ENCODE measurements at places on chromosomes 13 and 19.

GRCh38 chr13:50141375-50141975 lies 126.2 kb downstream of the KCNRG start:
- peak; percentile 89 for DNase-seq

DNA sequence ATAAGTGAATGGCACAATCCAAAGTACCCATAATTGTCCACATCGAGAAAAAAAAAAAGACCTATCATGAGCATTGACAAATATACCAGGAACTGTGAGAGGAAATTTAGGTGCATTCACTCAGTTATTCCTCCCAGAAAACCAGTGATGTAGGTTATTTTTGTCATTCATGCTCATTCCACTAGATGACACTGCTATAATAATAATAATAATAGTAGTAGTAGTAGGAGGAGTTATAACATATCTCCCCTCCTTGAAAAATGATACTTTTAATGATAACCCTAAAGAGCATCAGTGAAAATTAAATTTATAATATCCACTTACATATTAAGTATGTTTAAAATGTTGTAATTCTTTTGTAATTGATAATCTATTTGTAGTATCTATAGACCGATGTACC lies 463.9 kb upstream of the MIR17HG start:
- DNase-seq = no peak

- DNase-seq = no peak
Observed at GRCh38 chr19:45895519-45895972, 6.9 kb downstream of the MYPOP start.

DNA sequence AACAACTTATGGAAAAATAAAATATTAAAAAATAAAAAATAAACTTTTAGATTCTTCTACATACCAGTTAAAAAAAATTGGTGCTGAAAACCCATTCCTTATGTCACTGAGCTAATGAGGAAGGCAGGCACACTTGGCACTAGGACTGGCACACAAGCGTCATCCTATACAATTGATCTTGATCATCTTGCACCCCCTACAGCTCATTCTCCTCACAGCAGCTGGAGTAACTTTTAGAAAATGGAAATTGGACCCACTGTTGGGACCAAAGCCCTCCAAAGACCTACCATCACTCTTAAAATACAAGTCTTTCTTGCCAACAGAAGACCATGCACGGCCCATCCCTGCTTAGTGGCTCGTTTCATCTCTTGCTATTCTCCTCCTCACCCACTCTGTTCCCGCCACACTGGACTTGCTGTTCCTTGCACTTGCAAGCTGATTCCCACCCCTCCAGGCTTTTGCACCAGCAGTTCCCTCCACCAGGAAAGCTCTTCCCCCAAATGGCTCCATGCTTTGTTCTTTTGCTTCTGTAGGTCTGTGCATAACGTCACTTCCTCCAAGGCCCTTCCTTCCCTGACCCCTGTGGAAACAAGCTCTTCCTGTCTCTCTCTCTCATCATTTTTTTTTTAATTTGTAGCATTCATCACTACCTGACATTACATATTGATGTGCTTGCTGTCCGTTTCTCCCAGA lies 11.6 kb downstream of the CTU1 start:
- no peak for DNase-seq

DNA sequence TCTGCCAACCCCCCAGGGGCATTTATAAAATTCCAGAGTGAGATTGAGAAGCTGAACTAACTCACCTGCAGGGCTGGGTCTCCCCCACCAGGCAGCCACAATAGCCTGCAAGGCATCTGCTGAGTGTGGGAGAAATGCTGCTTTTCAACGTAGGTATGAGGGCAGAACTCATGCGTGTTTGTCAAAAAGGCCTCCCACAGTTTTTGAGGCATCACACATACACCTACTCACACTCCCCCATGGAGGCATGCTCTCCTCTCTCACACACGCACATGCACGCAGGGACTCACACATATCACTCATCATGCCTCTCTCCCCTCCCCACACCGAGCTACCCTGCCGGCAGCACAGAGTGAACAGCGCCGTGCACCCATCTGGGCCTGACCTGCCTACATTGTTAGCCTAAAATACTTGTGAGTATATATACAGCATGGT lies 390.5 kb downstream of the FGF9 start:
- DNase-seq = no peak

GRCh38 chr13:31946091-31946770 lies 85.3 kb upstream of the FRY start:
- DNase-seq = no peak

- DNase-seq = no peak
Observed at GRCh38 chr13:35293579-35294226, 182.8 kb downstream of the MAB21L1 start.

DNA sequence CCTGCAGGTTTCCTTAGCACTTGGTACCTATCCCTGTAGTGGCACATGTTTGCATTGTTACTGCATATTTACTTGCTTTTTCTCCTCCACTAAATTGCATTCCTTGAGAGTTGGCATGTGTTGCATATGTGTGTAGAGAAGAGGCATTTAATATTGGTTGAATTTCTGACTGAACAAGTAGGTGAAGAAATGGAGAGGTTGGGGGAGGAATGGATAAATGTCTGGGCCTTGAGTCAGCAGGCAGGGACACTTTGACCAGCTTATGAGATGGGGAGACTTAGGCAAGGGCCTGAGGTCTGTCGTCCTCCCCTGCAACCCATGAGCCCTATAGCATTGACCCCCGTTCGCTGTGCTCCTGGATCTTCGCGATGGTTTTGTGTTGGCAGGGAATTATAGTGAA lies 2.0 kb upstream of the GPR18 start:
- no peak for DNase-seq

DNA sequence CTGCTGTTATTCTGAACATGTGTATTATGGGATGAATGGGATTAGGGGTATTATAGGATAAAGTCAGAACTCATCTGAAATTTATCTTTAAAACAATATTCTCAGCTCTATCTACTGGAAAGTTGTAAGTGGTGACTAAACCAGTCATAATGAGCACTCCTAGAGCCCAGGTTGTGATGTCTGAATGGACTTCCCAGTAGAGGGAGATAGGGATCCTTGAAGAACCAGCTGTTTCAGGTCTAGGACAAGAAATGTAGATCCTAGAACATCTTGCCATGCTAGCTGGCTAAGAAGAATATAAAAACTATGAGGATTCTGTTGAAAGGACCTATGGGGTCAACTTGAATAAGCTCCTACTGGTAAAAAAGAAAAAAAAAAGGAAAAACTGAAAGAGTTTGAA lies 310.8 kb downstream of the SLC7A1 start:
- DNase-seq = no peak

DNA sequence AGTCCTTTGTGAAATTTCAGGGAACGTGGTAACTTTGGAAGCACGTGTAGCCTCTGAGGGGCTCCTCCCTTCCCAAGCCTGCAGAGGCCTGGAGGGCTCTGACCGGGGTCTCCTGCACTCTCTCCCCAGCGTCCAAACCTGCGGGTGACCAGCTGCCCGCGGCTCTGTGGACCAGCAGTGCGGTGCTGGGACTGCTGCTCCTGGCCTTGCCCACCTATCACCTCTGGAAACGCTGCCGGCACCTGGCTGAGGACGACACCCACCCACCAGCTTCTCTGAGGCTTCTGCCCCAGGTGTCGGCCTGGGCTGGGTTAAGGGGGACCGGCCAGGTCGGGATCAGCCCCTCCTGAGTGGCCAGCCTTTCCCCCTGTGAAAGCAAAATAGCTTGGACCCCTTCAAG lies 2.7 kb upstream of the TPGS1 start:
- DNase-seq = no peak

- no peak for DNase-seq
Observed at GRCh38 chr13:110638257-110638656, 22.9 kb downstream of the NAXD start.

DNA sequence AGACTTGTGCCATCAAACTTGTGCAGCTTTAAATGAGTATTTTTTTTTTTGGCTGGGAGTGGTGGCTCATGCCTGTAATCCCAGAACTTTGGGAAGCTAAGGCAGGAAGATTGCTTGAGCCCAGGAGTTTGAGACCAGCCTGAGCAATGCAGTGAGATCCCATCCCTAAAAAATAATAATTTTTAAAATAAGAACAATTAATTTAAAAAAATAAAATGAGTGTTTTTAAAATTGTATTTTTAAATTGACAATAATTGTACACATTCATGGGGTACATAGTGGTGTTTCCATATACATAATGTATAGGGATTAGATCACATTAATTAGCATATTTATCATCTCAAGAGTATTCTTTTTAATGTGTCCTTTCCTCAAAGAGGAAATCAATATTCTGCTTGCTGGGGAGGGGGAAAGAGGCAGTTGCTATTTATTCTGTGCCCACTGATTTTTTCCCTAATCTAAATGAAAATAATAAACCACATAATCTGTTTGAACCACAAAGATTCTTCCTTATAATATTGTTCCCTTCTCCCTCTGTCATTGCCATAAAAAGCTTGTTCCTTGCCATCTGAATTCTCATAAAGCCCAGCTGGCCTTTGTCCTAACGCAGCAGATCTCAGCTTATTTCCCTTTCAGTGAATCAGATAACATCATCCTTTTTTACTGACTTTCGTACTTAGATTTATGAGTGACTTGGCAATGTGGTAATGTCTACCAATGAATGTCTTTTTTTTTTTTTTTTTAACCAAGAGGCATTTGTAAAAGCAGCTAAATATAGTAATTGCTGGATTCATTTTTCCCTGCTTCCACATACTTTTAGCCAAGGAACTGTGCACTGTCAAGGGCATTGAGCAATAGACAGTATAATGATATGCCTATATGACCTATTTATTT lies 81.8 kb upstream of the RUBCNL start:
- DNase-seq = peak; percentile 26

DNA sequence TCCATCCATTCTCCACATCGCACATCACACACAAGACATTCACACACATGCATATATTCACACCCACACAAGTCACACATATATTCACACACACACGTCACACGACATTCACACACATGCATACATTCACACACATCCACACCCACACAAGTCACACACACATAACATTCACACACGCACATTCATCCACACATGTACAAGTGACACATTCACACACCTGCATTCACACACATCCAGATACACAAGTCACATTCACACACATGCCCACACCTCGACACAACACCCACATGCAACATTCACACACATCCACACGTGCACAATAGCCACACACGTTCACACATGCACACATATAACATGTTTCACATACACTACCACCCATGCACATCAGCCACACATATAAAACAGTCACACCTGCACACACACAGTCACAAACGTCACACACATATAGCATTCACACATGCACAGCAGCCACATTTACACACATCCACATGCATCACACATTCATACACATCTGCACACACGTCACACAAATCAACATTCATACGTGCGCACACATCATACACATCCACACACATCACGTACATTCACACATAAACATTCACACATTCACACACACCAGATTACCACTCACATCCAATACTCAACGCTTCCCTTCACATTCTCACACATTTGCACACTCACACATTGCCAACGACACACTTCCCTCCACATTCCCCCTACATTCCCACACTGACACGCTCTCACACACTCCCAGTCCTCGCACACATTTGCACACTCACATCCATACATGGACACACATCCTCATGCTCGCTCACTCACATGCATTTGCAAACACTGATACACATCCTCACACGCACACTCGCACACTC lies 41.0 kb downstream of the ANKRD10 start:
- no peak for DNase-seq

DNA sequence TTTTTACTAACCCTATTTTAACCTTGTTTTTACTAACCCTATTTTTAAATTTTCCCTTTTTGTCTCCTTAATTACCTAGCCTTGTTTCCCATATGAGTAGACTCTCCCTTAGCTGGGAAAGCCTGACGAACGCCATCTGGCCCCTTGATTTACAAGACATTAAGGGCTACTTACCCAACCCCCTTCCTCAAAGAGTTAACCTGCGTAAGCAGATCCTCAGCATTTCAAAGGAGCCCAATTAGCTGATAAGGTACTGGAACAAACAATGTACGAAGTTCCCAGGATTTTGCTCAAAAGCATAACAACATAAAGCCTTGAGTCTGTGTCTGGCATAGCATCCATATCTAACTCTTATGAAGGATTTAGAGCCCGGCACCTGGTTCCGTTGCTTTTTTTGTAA lies 4.7 kb upstream of the MVB12A start:
- DNase-seq = no peak

DNA sequence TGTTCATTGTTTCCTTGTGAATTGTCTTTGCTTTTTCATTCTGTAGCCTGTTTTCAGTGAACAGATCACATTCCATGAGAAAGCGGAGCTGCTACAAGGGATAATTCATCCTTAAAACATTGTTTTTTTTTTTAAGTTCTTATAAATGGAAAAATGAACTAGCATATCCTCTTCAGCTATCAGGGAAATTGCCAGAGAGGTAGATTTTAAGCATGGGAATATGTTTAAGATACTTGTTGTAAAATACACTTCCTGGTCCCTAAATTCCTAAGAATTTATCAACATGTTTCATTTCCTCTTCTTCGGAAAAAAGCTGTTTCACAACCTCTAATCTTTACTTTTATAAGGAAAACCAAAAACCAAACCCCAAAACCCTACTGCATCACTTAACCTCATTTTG lies 238.0 kb downstream of the POSTN start:
- no peak for DNase-seq

- peak; percentile 25 for DNase-seq
Observed at GRCh38 chr13:48874165-48874564, 101.5 kb upstream of the FNDC3A start.

GRCh38 chr19:51873097-51873496 lies 14.7 kb downstream of the ZNF577 start:
- no peak for DNase-seq

DNA sequence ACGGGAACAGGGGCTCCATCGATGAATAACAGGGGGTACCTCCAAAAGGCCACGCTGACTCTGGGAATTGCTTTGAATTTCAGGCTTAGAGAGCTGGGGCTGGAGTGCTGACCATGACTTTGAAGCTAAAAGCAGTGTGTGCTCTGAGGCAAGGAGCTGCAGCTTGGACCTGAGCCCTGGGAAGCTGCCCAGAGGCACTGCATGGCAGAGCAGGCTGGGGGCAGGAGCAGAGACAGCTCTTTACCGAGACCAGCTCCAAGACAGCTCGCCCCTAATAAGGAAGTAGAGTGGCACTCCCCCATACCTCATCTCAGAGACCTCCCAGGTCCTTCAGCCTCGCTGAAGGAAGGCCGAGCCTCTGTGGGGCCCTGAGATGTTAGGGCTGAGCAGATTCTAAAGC lies 200.2 kb downstream of the COL4A1 start:
- DNase-seq = no peak

GRCh38 chr13:60933638-60934037 lies 482.0 kb downstream of the PCDH20 start:
- no peak for DNase-seq

GRCh38 chr19:49557641-49558325 lies 22.6 kb downstream of the NOSIP start:
- no peak for DNase-seq
